NCI-H2029 (cell line): ENCODE measurements at places on chromosomes 4 and X.
A peak's percentile ranks its signal among the peaks of the same experiment; 100 is the strongest.

DNA sequence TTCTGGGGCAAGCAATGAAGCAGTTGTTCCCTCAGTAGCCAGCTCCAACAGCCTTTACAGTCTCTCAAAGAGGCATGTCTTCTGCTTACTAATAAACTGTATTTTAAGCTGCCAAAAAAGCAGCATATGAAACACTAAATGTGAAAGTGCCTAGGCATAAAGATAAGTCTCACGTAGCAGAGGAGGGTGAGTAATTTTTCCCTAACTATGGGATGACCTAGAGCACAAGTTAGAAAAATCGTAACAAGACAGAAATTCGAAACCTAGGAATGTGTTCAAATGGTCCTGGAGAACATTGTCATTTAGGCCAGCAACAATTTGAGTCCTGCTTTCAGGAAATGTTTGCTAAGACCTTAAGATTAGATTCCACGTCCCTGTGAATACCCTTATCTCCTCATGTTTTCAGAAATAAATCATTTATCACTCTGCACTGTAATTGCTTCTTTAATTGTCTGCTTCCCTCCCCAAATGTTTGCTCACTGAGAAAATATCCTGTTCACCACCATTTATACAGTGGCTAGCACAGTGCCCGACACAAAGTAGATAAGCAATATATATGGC is 222.2 kb downstream of the KCNIP4 start:
- no peak for DNase-seq

GRCh38 chr4:78552389-78553042 is 946 bp downstream of the ANXA3 start:
- DNase-seq: peak; percentile 17

DNA sequence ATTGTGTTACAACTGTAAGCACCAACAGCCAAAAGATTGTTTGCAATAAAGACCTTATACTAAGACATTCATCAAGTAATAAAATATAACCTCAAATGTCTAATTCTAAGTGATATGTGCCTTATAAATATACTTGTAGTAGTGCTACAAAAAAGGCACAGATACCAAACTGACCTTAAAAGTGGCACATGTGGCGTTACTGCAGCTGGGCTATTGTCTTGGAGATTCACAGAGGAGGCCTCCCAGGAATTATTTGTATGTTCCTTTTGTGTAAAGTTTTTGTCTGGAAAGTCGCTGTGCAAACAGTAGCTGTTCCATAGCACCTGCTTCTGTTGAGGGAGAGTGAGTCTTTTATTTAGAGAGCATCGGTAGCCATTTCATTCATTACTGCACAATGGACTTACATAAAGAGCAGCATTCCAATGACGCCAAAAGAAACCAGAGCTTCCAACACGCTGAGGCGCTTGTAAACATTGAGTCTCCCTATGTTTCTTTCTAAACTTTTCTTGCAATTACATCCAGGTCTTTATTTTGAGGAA is 143.7 kb downstream of the RPA4 start:
- DNase-seq: peak; percentile 41

- no peak for DNase-seq
Observed at GRCh38 chr4:55183926-55184599, 58.7 kb upstream of the KDR start.

DNA sequence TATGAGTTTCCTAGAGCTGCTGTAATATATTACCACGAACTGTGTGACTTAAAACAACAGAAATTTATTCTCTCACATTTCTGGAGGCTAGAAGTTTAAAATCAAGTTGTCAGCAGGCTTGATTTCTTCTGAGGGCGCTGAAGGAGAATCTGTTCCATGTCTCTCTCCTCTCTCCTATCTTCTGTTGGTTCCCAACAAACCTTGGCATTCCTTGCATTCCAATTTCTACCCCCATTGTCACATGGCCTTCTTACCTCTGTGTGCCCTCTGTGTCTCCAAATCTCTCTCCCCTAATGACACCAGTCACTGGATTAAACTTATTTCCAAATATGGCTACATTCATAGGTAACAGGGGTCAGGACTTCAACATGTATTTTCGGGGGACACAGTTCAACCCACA is 672.7 kb downstream of the RPA4 start:
- no peak for DNase-seq

- DNase-seq: no peak
Observed at GRCh38 chr4:161653697-161654096, 510.1 kb downstream of the FSTL5 start.

DNA sequence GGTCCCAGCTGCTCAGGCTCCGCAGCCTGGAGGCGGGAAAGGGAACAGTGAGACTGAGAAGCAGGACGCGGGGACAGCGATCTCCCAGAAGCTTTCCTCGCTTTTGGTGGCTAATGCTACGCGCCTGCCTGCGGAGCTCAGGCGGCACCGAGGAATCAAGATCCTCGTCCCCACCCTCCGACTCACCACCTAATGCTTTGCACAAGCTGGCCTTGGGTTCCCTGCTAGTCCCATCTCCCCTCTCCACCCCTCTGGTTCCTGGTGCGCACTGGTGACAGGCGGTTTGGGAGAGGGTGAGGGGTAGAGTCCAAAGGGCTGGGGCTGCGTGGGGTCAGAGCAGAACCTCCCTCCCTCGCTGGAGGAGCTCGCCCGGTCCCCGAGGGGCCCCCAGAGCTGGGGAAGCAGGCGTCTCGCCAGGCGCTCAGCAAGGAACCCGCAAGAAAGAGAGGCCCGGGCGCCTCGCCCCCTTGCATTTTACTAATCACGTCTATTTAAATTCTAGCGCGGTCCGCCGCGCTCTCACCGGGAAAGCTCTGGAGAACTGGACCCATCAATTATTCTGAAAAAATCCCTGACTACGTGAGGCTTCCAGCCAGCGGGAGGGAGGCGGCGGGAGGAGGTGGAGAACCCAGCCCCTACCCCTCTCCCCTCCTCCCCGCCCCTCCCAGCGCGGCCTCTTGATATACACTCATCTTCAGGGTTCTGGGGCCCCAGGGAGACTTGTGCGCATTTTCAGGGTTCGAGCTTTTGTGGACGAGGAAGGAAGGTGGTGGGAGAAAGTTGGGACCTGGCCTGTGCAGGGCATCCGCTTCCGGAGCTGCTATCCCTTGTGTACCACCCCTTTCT is 9.1 kb downstream of the POU4F2 start:
- DNase-seq: no peak
